ENCODE measurements at places on chromosomes 4 and X. TPM values are rescaled to one million over a fixed set of nuclear protein-coding genes. Genes with fewer than 3 reads are reported as not detected.

DNA sequence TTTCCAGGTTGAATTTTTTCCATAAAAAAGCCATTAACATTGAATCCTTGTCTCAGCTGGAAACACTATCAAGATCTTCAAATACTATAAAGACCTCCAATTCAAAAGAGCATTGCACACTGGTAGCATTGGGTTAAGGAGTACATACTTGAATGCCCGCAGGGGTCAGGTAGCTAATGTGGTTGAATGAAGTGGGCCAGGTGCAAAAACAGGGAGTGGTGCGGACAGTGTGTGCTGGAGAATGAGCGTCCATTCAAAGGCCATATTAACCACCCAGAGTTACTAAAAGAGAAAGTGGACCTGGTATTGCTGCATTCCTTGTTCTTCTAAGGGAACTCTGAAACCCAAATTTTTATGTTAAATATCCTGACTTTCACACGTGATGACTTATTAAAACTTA lies 91.6 kb downstream of the NYX start:
- H3K27ac ChIP-seq = no peak overlapping the region
- no peaks in the 10 kb centered on the region for H3K4me1 ChIP-seq
- peaks cover 2% of the 10 kb centered on the region for H3K36me3 ChIP-seq

DNA sequence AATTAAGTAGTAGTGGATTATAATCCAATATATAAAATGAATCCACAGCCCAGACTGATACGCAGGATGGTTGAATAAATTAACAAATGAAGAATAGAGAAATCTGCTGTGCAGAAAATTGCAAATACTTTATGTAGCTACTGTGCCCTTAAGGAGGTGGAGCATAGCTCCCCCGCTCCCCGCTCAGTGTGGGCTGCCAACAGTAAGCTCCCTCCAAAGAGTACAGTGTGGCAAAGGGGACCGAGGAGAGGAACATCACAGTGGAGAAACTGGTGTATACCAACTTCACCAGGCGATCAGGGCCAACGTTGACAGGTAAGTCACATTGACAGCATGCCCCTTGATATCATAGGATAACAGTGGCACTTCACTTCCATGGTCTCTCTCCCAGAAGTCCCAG lies 57.9 kb upstream of the CLDN34 start:
- H3K27ac ChIP-seq = no peak overlapping the region
- H3K27me3 ChIP-seq = no peaks in the 10 kb centered on the region
- no peak overlapping the region for H3K4me3 ChIP-seq

DNA sequence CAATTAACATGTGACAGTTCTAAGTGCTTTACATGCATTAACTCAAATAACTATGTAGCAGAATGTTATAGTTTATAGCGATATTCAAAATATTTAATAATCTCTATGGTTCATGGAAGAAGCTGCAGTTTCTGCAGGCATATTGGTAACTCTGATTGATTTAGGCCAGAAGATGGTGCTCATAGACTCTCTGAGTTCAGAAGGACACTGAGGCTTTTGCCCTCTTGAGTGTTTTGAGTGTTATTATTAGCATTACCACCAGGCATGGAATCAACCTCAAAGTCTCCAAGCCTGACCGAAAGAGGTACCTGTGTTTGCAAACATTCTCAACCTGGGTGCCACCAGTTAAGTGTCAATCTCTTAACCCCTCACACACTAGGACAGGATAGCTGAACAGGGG lies 792.3 kb upstream of the PCDH7 start:
- no peak for DNase-seq
- H3K4me1 ChIP-seq = no peaks in the 10 kb centered on the region
- no peak overlapping the region for H3K4me3 ChIP-seq
- H3K27ac ChIP-seq = no peak overlapping the region
- no peaks in the 10 kb centered on the region for H3K36me3 ChIP-seq
- no peaks in the 10 kb centered on the region for H3K27me3 ChIP-seq

GRCh38 chr4:2280531-2281300 lies 18.8 kb upstream of the MXD4 start:
- H3K36me3 ChIP-seq = no peaks in the 10 kb centered on the region
- no peak overlapping the region for H3K4me3 ChIP-seq
- no peak overlapping the region for H3K27ac ChIP-seq

- H3K4me1 ChIP-seq = peaks cover 16% of the 10 kb centered on the region
- DNase-seq = no peak
- H3K27ac ChIP-seq = no peak overlapping the region
- H3K4me3 ChIP-seq = no peak overlapping the region
Measured at GRCh38 chr4:26050212-26050643, 136.2 kb downstream of the SMIM20 start.

ANTXR2 gene
- total RNA-seq = 36.7 TPM

SMARCA1 gene
- 122 TPM for total RNA-seq

TGIF2LX gene
- total RNA-seq = not detected
